ENCODE measurements at places on chromosomes 6 and 20.

DNA sequence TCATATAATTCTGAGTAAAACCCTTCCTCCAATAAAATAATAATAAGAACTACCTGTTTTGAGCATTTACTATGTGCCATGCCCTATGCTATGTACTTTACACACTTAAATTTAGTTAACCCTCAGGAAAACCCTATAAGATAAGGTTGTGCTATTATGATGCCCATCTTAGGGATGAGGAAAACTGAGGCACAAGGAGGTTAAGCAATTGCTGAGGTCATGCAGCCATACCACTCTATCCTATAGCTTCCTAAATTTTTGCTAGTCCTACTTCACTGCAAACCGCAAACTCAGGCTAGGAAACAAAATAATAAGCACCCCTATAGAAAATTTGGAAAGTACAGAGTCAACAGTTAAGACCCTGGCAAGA, 38.9 kb upstream of the GFOD1 start:
- DNase-seq: no peak

DNA sequence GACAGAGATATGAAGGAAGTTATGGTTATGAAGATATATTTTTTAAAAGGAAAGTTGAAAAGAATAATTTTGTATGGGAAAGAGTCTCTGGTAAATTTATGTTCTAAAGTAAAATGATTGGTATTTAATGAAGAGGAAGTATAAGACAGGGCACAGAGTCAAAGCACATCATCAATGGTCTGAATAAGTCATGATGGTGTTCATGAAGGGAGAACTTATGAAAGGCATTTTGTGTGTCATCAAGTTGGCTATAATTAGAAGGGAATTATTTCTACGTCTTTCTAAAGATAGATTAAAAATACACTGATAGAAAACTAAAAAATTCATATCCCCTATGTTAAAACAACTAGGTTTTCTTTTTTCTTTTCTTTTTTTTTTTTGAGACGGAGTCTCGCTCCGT, 21.4 kb upstream of the SNAI1 start:
- no peak for DNase-seq

- DNase-seq: no peak
These were observed 47.2 kb downstream of the GMPR start for GRCh38 chr6:16285467-16286150.

- DNase-seq: no peak
These were observed 83.4 kb downstream of the MAP7 start for GRCh38 chr6:136466777-136467176.

DNA sequence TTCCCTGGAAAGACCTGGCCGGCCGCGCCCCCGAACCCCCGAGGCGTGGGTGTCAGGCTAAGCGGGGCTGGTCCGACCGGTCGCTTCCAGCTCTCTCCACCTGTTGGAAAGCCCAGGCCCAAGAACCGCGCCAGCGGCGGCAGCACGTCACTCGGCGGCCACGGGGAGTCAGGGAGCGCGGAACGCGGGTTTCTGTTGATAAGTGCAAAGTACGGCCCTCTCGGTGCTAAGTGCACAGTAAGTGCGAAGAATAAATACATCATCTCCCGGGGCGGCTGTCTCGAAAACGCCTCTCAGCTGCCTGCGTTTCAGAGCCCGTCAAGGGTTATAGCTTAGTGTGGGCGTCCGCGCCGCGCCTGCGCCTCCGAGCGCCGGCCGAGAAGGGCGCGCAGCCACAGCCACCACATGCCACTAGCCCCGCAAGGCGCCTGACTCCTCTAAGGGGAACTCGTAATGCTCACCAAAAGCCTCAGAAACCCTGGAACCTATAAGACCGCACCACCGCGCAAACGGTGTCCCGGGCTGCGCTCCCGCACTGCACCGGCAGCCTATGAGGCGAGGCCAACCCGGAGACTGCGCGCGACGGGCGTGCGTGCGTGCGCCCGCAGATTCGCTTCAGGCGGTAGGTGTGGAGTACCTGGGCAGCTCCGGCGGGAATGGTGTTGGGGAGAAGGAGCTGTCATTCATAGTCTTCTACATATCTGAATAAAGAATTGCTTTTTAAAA, 9.2 kb upstream of the TBX18 start:
- DNase-seq: no peak

DNA sequence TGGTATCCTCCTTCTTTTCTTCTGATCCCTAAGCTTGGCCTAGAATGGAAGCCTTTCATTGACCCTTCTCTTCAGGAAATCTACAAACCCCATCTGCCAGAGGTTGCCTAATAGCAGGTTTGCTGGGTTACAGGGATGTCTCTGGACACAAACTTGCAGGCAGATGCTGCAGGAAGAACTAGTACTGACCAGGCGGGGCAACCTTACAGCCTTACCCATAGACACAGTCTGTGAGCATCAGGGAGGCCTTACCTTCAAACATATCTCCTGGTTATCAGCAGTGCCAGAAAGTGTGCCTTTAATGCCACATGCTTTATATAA, 2.6 kb downstream of the SCUBE3 start:
- no peak for DNase-seq

- DNase-seq: no peak
These were observed 315 bp upstream of the PDE10A start for GRCh38 chr6:165663377-165663735.

- no peak for DNase-seq
These were observed 253.3 kb upstream of the ECI2 start for GRCh38 chr6:4388675-4389074.

Data from liver (tissue), 10 donors.